ENCODE measurements at places on chromosomes 6 and 20.

- no peak for DNase-seq
Observed at GRCh38 chr6:43947860-43948259, 177.8 kb downstream of the VEGFA start.

DNA sequence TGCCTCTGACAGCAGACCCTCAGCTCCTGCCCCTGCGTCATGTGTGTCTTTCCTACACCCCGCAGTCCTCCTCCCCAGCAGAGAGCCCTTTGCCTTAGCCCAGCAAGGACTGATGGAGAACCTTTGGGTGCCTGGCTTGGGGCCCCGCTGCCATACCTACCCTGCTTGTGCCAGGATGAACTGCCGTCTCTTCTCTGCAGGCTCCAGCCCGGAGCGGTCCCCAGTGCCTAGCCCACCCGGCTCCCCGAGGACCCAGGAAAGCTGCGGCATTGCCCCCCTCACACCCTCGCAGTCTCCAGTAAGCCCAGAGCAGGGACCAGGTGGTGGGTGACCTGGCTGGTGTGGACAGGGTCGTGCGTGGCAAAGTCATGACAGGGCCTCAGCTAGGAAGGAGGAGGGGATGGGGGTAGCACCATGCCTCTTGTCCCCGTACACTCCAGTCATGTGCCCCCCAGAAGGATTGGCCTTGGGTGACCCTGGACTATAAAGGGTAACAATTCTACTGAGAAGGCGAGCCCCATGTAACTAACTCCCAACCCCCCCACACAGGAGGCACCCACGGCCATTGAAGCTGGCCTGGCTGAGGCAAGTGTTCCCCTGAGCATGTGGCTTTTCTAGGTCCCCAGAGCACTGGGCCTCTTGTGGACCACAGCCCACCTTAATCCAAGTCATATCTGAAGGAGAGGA, 8.3 kb downstream of the HSPA12B start:
- DNase-seq: no peak

DNA sequence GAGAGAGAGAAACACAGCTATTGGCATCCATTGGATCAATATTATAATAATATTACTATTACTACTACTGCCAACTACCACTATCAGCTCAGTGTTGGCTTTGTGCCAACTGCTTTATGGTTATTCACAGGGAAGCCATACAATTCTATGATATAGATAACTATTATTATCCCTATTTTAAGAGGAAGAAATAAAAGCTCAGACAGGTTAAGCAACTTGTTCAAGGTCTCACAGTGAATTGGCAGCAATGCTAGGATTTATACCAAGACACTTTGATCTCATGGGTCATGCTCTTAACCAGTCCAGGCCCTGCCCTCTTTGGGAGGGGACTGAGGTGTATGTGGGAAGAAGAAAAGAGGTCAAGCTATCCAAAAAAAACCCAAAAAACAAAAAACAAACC, 82.0 kb upstream of the TRAF3IP2 start:
- DNase-seq: no peak

GRCh38 chr20:2798814-2799213, 1.6 kb downstream of the CPXM1 start:
- no peak for DNase-seq

DNA sequence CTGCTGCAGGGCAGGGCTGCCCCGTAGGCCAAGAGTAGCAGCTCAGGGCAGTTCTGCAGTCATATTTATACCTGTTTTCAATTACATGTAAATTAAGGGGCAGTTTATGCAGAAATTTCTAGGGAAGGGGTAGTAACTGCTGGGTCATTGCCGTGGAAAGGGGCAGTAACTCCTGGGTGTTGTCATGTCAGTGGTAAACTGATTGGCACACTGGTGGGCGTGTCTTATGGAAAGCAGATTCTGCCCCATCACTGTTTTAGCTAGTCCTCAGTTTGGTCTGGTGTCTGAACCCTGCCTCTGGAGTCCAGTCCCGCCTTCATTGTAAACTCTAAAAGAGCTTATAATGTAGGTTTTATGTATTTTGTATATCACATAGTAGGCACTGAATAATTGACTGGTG, 22.1 kb downstream of the MAP3K4 start:
- no peak for DNase-seq

DNA sequence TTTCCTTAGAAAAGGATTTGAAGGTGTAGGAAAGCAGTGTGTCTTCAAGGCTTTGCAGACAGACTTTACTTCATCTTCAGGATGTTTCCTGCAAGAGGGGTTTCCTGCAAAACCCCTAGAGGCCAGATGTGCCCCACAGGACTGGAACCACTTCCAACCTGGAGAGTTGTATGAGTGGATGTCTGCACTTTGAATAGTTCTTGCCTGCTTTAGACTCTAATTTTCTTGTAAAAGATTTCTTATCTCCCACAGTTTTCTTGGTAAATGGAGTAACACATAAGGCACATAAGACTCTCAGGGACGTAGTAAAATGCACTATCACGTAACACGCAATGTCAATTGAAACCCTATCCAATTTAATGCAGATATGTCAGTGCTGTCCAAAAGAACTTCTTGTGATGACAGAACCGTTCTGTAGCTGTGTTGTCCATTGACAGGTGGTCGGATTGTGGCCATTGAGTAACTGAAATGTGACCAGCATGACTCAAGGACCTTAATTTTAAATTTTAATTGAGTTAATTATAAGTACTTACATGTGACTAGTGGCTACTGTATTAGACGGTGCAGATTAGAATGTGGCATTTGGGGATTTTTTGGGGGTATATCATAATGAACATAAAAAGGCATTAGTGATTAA, 118.7 kb downstream of the JARID2 start:
- DNase-seq: no peak

DNA sequence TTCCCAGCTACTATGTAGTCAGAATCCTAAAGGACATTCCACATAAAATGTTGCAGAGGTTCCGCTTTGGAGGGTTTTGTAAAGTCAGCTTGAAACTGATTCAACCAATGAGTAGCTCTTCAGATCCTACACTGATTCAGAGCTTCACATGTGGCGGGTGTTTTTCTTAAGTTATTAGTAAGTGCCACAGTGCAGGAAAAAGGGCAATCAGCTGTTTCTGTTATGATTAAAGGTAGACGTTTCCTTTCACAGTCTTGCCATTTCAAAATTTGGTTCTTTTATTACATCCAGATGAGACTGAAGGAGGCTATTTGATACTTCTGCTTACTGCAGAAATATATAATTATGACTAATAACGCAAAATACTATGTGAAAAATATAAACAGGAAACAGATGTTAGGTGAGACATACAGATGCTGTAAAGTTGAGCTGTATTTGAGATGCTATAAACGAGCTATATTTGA, 443.9 kb downstream of the CDKAL1 start:
- DNase-seq: no peak

DNA sequence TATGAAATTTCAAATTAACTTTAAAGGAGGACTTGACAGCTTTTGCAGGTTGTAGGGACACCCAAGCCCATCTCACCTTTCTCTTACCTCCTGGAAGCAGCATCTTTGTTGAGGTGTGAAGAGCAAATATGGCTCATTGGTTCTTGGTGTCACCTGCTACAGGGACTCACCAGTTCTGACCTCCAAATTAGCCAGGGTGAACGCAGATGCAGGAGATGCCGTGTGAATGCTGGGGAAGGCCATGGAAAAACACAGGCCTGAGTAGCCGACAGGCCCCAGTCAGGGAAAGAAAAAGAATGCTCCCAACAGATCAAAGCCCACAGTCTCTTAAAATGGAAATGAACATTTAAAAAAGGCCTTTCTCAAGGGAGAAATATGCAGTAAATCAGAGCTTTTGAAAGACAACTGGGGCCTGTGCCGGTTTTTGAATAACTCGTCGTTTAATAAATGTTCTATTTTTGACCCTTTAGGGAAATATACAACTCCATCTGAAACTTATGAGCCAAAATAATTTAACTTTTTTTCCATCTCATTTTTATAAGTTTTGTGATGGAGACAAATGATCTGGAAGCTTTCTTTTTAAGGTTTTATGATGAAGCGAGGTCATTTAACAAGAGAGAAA, 167.5 kb downstream of the CD83 start:
- no peak for DNase-seq

DNA sequence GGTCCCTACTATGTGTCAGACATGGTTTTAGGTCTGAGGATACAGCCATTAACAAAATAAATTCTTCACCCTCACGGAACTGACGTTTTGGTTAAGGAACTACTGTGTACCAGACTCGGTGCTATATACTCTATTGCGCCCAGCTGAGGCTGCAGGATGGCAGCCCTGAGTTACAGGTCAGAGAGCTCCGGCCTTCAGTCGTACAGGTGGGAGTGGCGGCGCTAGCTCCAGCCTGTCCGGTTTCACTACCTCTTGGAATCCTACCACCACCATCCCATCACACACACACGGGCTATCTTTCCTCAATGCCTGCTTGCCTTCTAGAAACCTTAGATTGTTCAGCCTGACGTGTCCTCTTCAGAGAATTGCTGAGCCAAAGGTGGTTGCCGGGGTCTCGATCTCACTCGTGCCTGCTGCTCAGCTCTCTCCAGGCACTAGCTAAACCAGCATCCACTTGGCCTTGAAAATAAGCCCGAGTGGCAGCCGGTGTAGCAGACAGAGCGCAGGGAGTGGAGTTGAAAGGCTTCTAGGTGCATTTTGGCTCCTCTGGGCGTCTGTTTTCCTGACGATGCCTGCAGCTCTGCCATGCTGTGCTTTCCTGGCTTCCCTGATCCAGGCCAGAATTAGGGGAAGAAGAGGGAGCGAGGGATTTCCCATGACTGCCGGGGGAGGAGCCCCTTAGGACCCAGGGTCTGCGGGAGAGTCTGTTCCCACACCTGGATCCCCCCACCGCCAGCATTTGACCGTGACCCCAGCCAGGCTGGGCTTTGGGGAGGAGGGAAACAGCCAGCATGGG, 1.1 kb upstream of the TCF15 start:
- no peak for DNase-seq

DNA sequence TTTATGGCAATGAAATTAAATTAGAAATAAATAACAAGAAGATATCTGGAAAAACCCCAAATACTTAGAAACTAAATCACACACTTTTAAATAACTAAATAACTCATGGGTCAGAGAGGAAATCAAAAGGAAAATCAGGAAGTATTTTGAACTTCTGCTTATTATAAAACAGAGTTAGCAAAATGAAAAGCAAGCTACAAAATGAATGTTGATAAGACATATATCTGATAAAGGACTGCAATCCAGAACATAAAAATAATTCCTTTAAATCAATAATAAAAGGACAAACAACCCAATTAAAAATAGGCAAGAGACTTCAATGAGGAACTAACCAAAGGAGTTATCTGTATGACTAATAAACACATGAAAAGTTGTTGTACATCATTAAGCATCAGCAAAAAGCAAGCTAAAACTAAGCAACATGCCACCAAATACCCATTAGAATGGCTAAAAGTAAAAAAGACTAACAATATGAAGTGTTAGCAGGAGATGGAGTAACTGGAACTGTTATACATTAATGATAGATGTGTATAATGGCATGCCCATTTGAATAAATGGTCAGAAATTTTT, 38.9 kb upstream of the STMND1 start:
- no peak for DNase-seq

DNA sequence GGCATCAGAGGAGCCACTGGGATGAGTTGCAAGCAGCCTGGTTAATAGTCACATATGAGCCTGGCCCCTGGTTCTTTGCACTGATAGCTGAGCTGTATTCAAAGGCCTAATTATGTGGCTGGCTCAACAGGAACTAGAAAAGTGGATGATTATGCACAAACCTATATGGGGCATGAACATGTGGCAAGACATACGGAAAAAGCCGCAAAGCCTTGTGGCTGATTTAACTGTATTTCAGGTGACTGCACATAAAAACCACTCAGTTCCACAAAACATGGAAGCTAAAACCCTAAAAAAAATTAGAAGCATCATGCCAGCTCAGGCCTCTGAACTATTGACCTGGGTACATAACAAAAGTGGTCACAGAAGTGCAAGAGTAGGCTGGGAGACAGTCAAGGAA, 13.0 kb upstream of the MUC22 start:
- no peak for DNase-seq

GRCh38 chr6:116329156-116329555, 41.6 kb upstream of the DSE start:
- DNase-seq: no peak

Data from PC-3 (cell line).